ENCODE measurements at places on chromosomes 13 and 19. TPM values are rescaled to one million over a fixed set of nuclear protein-coding genes. Genes with fewer than 3 reads are reported as not detected.

GRCh38 chr13:69199664-69200063 lies 908.0 kb upstream of the ATXN8OS start:
- peak; percentile 6 for DNase-seq
- no peak overlapping the region for H3K4me3 ChIP-seq
- no peak overlapping the region for H3K27ac ChIP-seq
- H3K4me1 ChIP-seq, result peaks cover 6% of the 10 kb centered on the region
- H3K27me3 ChIP-seq, result no peaks in the 10 kb centered on the region
- no peaks in the 10 kb centered on the region for H3K36me3 ChIP-seq

DNA sequence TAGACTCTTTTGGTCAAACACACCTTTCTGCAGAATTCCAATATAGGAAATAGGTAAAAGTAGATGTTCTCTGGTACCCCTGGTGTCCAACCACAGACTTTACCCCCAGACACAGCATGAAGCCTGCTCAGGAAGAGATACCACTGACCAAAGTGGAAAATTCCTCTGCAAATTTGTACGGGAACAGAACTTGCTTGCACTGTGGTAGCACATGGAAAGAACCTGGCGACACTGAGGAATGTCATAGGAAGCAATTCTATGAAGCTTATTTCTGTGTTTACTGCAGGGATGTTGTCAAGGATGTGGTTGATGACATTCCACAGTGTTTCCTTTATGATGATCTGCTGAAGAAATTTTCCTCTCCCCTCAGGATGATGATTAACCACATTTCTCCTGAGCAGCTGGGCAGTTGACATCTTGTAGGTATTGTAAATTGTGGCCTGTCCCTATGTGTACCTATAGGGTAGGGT lies 48.9 kb upstream of the TNFSF11 start:
- H3K4me1 ChIP-seq, result peaks cover 11% of the 10 kb centered on the region
- no peak for DNase-seq
- no peaks in the 10 kb centered on the region for H3K36me3 ChIP-seq
- H3K4me3 ChIP-seq, result no peak overlapping the region
- H3K27ac ChIP-seq, result no peak overlapping the region
- H3K27me3 ChIP-seq, result no peaks in the 10 kb centered on the region

Gene HIF3A
- 7.6 TPM for total RNA-seq

Gene PMIS2
- total RNA-seq, result not detected

Gene CDX2
- 2.4 TPM for total RNA-seq

- H3K27me3 ChIP-seq, result no peaks in the 10 kb centered on the region
- no peak overlapping the region for H3K4me3 ChIP-seq
- no peak for DNase-seq
- no peak overlapping the region for H3K27ac ChIP-seq
- H3K36me3 ChIP-seq, result no peaks in the 10 kb centered on the region
Observed at GRCh38 chr13:66748712-66749111, 481.4 kb downstream of the PCDH9 start.

Gene CERS4
- 30.0 TPM for total RNA-seq

Gene NOTCH3
- 125 TPM for total RNA-seq

DNA sequence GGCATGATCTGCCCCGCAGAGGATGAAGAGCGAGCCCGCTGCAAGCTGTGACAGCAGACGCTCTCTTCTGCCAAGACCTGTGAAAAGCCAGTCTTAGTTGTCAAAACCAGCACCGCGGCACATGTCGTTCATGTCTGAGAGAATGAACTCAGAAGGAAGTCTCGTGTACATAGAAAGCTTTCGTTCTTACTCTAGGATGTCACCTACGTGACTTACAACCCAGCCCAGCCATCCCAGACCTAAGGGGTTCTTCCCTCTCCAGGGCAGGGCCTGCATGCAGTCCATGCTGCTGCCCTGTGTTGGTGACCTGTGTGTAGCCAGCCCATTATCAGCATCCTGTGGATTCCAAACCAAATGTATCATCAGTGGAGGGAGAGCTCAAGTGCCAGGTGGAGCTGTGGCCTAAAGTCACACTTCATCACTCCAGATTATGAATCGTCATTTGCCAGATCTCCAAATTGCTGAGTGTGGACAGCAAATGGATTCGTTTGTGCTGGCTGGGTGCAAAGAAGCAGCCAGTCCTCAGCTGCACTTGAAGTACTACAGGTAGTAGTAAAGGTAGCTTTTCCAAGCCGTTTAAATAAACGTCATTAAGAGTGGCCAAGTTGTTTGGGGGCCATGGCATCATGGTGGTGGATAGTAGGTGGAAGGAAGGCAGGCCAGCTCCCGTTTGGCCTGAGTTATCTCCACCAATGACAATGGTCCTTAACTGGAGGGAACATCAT lies 73.9 kb upstream of the GPR183 start:
- no peak overlapping the region for H3K4me3 ChIP-seq
- H3K27me3 ChIP-seq, result no peaks in the 10 kb centered on the region
- H3K36me3 ChIP-seq, result peaks cover 10% of the 10 kb centered on the region
- H3K27ac ChIP-seq, result no peak overlapping the region

Gene CYP4F2
- total RNA-seq, result not detected

- peaks cover 10% of the 10 kb centered on the region for H3K4me1 ChIP-seq
- H3K27me3 ChIP-seq, result peaks cover 3% of the 10 kb centered on the region
- no peak for DNase-seq
Observed at GRCh38 chr19:45812297-45812696, 2.8 kb downstream of the RSPH6A start.

GRCh38 chr13:113405481-113406300 lies 41.8 kb upstream of the GRTP1 start:
- no peak for DNase-seq
- H3K4me3 ChIP-seq, result no peak overlapping the region
- H3K4me1 ChIP-seq, result peaks cover 8% of the 10 kb centered on the region
- H3K36me3 ChIP-seq, result no peaks in the 10 kb centered on the region
- peak overlapping the region; percentile 95 for H3K27ac ChIP-seq
